Trophoblast cell (in vitro differentiated cells and primary cell): ENCODE measurements at places on chromosomes 2 and 18.

- DNase-seq = no peak
Measured at GRCh38 chr18:67875944-67876343, 359.4 kb upstream of the DSEL start.

DNA sequence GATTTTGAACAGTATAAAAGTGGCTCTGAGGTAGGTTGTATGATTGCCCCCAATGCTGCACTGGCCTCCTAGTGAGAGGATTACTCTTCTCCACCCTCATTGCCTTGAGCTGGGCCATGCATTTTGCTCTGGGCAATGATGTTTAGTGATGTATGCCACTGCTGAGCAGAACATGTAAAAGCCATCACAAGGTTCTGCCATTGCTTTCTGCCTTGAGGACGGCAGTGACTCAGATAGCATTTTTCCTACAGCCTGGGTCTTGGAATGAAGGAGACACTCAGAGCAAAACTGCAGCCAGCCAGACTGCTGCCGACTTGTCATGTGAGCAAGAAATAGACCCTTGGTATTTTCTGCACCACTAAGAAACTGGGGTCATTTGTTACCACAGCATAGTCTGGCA lies 27.6 kb downstream of the GPATCH11 start:
- DNase-seq = peak; percentile 70

- no peak for DNase-seq
Measured at GRCh38 chr18:44136326-44136725, 544.4 kb upstream of the SETBP1 start.

- peak; percentile 56 for DNase-seq
Measured at GRCh38 chr18:3998698-3999333, 456.3 kb downstream of the DLGAP1 start.

DNA sequence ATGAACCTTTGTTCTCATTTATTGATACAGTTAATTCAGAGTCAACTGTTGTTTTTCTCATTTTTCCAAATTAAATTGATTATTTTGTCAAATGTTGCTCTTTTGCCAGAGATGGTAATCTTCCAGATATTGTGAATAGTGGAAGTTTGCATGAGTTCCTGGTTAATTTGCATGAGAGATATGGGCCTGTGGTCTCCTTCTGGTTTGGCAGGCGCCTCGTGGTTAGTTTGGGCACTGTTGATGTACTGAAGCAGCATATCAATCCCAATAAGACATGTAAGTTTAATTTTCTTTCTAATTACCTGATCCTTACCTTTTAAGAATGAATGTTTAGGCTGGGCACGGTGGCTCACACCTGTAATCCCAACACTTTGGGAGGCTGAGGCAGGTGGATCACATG lies 7.8 kb downstream of the CYP20A1 start:
- DNase-seq = no peak

GRCh38 chr18:74493689-74494088 lies 2.5 kb upstream of the CNDP2 start:
- DNase-seq = no peak

DNA sequence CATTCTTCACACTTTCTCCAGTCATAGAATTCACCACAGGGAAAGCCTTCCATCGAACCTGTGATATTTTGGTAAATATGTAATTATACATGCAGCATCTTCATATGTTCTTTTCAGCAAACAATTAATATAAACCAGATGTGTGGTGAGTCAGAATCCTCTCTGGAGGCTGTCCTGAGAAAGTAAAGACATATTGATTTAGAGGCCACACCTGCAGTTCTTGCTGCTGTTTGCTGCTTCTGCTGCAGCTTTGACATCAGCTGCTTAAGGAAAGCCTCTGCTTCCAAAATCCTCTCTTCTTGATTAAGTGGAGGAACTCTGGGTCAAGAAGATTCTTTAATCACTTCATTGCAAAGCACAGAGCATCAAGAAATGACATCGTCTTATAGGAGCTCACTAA lies 568.8 kb upstream of the ZEB2 start:
- no peak for DNase-seq
